ENCODE measurements at places on chromosomes 16 and 17. TPM values are rescaled to one million over a fixed set of nuclear protein-coding genes. Genes with fewer than 3 reads are reported as not detected.
A peak's percentile ranks its signal among the peaks of the same experiment; 100 is the strongest.

DNA sequence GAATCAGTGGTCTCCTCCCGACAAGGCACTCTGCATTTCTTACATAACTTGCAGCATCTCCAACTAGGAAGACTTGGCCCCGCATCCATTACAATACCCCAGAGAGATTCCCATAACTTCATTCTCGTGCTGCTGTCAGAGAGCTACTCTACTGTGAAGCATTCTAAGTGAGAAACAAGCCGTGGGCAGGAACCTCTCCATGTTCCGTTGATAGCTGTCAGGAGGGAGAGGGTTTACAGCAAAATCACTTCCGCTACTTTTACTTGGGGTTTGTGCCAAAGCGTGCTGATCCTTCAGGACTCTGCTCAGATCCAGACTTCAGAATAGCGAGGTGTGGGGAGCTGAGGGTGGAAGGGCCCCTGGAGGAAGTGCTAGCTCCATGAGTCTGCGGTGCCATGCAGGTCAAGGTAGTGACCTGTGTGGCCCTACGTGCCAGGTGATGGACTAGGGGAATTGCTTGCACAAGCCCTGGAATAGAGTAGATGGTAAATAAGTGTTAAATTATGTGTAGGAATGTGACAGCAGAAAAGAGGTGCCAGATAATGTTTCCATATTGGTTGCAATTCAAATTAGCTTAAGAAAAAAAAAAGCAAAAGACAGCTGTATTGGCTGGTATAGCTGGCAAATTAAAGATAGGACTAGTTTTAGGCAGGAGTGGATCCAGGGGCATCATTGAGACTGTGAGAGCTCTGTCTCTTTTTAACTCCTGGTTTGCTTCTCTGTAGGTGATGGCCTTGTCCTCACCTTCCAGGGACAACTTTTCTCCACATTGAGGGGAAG is 358.5 kb upstream of the ERCC4 start:
- DNase-seq, result no peak

DNA sequence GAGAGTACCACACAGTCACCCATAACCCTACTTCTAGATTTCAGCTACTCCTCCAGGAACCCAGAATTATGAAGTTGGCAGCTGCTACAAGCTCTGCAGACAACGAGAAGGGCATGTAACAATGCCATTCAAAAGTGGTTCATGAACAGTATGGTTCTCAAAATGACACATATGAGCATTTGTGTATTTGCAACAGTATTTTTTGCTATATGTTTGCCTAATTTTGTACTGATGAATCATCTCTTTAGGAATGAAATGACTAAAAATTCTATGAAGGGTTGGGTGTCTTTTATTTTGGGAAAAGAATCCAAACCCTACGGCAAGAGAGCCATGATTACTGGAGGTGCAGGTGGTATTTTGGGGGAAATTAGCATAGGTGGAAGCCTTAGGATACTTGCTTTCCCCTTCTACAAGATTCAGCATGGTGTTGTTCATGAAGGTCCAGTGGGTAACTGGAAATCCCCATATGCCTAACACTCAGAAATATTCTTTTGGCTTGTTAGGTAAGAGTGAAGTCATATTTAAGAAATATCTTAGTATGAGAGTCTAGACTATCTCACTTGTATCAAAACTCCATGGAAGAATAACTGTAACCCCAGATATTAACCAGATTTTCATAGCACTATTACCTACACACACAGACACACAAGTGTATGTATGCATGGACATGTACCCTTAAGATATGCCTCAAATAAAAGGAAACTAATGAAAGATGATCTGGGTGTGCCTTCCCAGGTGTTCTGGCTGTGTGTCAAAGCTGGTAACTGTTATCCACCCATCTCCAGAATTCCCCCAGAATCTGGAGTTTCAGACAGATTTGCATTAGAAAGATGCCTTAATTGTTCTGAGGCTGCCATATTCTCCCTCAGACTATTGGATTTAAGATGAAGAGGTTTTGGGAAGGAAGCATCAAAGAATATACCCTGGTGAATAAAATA is 688.2 kb upstream of the SOX9 start:
- DNase-seq, result no peak

Gene ST6GALNAC2
- 4.2 TPM for total RNA-seq

Gene ANKRD40CL
- total RNA-seq, result not detected

Gene NQO1
- total RNA-seq, result 218 TPM

DNA sequence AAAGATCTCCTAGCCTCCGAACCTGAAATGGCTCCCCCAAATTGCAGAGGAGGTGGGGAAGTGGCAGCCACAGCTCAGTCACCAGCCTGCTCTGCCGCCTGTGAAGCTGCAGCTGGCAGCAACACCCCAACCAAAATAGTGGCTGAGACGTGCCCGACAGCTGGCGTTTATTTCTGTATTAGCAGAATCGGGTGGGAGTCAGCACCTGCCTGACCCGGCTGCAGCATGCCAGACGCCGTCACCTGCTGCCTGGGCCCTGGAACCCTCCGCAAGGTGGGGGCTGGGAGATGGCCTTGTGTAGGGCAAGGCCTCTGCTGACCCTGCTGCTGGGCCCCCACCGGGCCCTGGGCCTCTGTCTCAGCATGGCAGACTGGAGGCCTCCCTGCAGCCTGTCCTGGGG is 17.5 kb upstream of the PABPN1L start:
- DNase-seq, result no peak

DNA sequence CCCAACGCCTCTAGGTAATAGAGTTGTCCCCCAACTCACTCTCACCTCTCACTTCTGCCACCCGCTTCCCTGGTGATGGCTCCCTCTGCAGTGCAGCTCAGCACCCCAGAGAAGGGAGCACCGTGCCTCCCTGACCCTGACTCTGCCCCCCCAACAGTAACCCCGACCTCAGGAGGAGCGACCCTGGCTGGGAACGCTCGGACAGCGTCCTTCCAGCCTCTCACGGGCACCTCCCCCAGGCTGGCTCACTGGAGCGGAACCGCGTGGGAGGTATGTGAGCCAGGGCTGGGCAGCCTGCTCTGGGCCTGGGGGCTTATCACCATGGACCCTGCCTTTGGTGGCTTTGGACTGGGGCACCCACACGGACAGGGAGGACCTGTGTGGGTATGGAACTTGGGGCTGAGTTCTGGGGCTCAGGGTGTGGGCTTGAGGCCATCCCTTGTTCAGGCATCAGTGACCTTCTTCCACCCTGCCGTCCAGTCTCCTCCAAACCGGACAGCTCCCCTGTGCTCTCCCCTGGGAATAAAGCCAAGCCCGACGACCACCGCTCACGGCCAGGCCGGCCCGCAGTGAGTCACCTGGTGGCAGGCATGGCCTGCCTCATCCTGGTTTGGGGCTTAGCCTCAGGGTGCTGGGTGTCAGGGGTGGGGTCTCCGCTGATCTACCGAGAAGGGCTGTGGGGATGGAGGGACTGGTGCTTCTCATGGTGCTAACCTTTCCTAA is 6.7 kb upstream of the C17orf107 start:
- no peak for DNase-seq

GRCh38 chr17:77790143-77790829 is 168.2 kb upstream of the TNRC6C start:
- no peak for DNase-seq

Gene PRSS33
- not detected for total RNA-seq

- DNase-seq, result no peak
Measured at GRCh38 chr16:51057102-51057793, 93.8 kb downstream of the SALL1 start.

Gene PRMT7
- 34.1 TPM for total RNA-seq

Gene TCAP
- total RNA-seq, result 0.60 TPM

DNA sequence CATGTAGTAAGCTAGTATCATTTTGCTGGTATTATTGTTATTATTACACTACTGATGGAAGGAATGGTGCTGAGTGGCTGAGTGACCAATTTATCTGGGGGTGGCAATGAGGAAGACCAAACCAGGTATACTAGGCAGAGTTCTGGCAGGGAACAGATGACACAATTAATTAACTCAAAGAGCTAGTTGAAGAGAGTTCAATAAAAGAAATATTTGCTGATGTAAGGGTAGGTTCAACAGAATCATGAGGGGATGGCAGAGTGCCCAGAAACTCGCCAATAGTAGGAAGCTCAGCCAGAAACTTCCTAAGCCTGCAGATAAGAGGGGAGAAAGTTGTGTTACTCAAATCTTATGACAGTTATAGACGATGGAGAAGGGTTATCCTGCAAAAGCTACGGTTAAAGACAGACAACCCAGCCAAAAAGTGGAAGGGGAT is 352.5 kb downstream of the KCNJ2 start:
- DNase-seq, result no peak

DNA sequence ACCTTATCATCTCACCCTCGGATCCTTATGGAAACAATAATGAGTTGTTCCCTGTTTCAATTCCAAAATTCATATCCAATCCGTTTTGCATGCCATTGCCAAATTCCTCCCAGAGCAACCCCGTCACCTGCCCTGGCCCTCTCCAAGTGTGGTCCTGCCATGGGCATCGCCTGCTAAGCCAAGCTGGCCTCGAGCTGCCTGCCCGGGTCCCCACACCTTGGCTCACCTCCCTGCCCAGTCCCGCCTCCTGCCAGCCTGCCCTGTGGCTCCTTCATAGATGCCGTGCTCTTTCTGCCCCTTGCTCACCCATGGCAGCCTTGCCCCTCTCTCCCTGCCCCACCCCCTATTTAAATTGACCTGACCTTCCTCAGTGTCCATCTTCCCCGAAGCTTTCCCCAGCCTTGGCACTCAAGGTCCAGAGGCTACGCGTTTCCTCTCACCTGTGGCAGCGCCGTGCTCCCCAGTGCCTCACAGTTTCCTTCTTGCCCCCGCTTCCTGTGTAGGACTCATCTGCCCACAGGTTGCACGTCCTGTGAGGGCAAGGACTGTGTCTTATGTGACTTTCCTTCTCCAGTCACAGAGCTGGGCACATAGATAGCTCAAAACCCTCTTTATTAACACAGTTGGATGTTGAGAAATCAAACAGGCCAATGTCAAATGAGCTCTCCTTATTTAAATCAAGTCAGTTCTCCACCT is 12.7 kb downstream of the MAPT start:
- DNase-seq, result no peak

Gene KCNJ16
- total RNA-seq, result 1.4 TPM

Gene CD300A
- 13.6 TPM for total RNA-seq

GRCh38 chr16:53583401-53583800 is 80.4 kb upstream of the AKTIP start:
- DNase-seq, result no peak

Gene ITGA2B
- 0.82 TPM for total RNA-seq

- peak; percentile 35 for DNase-seq
Measured at GRCh38 chr17:35486920-35487732, 38.6 kb upstream of the SLFN13 start.

DNA sequence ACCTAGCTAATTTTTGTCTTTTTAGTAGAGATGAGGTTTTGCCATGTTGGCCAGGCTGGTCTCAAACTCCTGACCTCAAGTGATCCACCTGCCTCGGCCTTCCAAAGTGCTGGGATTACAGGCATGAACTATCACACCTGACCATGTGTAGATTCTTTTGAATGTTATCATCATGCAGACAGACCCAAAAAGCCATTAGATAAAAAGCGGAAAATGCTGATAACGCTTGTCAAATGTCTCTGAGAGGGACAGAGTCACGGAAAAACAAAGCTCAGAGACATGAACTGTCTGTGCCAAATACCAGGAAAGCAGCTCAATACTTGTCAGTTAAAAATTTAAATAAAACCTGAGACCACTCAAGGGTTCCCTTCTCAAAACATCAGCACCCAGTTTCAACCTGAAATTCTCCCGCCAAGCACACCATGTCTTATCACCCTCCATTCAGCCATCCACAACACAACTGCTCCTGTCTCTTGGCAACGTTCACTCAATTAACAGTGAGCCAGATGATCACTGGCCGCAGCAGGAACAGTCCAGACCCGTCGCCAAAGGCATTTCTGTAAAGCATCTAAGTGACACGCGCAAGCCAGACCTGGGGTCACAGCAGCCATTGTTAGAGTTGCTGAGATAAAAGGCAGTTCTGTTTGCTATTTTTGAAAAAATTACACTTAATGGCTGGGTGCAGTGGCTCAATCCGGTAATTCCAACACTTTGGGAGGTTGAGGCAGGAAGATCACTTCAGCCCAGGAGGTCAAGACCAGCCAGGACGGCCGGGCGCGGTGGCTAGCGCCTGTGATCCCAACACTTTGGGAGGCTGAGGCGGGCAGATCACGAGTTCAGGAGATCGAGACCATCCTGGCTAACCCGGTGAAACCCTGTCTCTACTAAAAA is 29.7 kb downstream of the FANCA start:
- no peak for DNase-seq

Gene RTN4RL1
- 4.6 TPM for total RNA-seq

DNA sequence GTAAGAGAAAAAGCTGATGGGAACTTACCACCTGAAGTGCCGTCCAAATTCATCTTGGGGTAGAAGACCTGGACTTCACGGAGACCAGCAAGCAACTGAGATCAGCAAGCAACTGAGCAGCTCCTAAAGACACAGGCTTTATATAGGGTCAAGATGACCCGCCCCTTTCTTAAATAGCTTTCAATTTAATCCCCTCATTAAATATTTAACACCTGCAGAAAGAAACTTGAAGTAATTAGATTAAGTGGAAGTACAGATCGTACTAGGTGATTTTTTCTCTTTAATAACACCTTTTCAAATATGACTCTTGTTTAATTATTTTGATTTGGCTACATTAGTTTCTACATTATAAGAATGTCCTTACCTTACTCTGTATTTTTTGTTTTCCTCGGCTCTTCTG is at the start of gene CPHXL:
Gene CPHXL (minus strand): TSS at position 101 of the 400 bp plus-strand sequence. CDS start 48 bp downstream, at position 53.
- no peak for DNase-seq

DNA sequence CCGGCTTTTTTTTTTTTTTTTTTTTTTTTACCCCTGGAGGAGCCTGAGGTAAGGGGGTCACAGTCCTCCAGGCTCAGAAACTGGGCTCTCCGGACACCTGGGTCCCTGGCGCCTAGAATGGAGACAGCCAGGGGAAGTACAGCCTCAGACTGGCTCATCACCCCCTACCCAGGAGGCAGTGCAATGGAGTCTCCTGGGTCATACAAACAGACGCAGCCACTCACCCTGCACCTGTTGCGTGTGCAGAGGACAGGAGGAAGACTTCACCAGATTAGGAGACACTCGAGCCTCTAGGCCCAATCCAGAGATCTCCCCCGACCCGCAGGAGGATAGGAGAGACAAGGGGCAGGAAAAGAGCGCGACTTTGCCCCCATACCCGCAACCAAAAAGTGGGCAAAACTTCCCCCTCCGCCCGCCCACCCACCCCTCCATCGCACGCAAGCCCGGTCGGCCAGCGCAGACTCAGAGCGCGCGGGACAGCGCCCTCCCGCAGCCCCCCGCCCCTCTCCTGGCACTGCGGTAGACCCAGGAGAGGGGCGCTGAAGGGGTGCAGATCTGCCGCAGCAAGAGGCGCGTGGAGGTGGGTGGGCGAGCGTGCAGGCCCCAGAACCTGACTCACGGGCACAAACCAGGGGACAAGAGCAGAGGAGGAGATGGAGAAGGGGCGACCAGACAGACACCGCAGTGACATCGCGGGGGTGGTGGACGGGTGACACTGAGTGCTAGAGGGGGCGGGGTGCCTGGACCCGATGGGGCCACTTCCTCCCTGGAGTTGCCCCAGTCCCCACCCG is 900 bp downstream of the HAP1 start:
- no peak for DNase-seq

Gene PMP22
- total RNA-seq, result 224 TPM

Gene MAF
- 49.8 TPM for total RNA-seq

Gene PPP1R27
- not detected for total RNA-seq
